ENCODE measurements at places on chromosomes 2 and 18.

GRCh38 chr18:64185987-64186386, 37.1 kb upstream of the LINC00305 start:
- DNase-seq = no peak

DNA sequence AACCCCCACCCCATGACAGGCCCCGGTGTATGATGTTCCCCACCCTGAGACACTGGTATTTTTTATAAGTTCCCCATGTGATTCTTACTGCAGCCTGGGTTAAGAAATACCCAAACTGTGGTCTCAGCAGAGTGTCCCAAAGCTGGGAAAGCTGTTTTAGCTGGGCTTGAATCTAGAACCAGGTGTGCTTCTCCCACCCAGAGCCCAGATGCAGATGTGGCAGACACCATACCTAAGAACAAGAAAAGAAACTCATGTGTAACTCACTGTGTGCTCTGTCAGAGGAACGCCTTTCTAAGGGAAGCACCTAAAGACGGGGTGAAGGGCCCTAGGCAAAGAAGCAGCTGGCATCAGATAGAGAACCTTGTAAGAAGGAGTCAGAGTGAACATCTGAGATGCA, 23.9 kb downstream of the DOK1 start:
- no peak for DNase-seq

DNA sequence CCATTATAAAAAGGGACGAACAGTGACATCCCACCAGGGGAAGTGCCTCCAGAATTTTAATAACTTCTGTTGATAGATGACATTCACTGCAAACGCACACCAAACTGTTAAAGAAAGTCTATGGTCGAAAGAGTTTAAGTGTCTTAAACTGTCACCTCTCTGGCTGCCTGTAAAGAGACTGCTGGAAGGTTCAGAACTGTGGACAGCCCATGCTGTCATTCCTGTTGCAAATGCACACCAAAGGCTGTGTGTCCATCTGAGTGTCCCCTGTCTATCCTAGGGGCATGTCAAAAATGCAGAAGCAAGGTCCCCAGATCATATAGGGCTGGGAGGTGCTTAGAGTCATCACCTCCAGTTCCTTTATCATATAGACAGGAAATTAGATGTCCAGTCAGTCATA, 171.8 kb downstream of the CYRIA start:
- DNase-seq = no peak

GRCh38 chr2:46779447-46779941, 136.1 kb downstream of the MCFD2 start:
- DNase-seq = no peak

DNA sequence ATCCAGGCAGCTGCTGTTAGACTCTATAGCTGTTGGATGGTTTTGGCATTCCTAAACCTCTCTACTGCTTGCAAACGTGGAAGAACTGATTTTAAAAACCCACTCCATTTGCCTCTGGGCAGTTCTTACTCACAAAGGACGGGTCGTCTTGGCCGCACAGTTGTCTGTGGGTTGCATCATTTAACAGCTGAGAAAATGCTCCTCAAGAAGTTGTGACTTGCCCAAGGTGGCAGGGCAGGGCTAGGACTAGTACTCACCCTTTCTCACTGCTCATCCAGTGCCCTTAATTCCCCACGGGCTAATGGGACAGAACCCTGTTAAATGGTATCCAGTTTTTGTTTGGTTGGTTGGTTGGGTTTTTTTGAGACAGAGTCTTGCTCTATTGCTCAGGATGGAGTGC, 997 bp upstream of the DRC1 start:
- DNase-seq = no peak

- DNase-seq = no peak
Observed at GRCh38 chr2:58448065-58448507, 207.0 kb upstream of the FANCL start.

GRCh38 chr2:124339709-124340108, 314.6 kb downstream of the CNTNAP5 start:
- DNase-seq = no peak

GRCh38 chr2:237429753-237430152, 15.8 kb upstream of the COL6A3 start:
- no peak for DNase-seq

DNA sequence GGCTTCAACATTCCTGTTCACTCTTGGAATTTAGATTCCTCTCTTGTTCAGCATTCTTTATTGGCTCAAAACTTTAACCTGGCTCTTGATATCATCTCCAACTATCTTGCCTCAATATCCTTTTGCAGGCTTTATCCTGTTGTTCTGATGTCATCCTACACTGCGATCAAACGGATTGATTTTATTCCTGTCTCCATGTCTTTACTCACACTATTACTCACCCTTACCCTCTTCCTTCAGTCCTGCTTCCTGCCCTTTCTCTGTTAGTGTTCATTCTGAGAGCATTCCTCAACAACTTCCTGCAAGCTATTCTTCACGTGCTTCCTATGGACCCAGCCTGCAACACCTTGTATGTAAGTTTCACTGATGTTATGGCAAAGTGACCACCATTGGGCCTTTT, 264.7 kb downstream of the RNF152 start:
- DNase-seq = no peak

- no peak for DNase-seq
Observed at GRCh38 chr18:21071071-21071470, 40.5 kb downstream of the ROCK1 start.

DNA sequence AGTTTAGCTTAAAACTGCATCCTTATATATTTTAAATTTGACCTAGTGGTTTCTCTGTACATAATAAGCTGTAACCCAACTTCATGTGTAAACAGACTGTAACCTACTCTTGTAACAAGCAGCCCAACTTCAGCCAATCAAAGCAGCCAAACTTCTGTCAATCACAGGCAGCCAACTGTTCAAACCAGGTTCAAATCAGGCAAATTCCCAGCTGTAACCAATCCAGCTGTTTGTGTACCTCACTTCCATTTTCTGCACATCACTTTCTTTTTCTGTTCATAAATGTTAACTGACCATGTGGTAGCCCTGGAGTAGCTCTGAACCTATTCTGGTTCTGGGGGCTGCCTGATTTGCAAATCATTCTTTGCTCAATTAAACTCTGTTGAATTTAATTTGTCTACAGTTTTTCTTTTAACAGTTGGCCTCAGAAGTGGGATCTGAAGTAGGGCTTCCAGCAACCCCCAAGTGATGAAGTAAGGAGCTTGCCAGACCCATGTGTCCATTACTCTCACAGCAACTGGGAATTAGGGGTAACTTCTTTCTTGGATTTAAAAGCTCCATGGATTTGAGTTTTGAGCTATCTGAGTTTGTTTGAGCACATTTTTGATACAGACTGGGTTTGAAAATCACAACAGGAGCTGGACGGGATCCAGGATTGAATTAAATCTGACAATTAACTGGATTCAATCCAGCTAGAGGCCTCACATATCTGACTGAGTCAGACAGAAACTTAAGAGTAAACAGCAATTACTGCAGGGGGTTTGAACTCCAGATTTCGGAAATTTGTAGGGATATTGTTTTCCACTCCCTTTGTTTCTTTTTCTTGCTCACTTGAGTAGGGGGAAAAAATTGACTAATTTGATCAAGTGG, 1569.7 kb upstream of the SLC39A10 start:
- no peak for DNase-seq

- no peak for DNase-seq
Observed at GRCh38 chr2:19035238-19035637, 323.2 kb downstream of the OSR1 start.

GRCh38 chr2:11703700-11704099, 33.7 kb upstream of the NTSR2 start:
- DNase-seq = no peak

GRCh38 chr2:3986530-3987258, 283.3 kb downstream of the DCDC2C start:
- no peak for DNase-seq

- DNase-seq = no peak
Observed at GRCh38 chr2:26628561-26629345, 12.4 kb downstream of the CIB4 start.

DNA sequence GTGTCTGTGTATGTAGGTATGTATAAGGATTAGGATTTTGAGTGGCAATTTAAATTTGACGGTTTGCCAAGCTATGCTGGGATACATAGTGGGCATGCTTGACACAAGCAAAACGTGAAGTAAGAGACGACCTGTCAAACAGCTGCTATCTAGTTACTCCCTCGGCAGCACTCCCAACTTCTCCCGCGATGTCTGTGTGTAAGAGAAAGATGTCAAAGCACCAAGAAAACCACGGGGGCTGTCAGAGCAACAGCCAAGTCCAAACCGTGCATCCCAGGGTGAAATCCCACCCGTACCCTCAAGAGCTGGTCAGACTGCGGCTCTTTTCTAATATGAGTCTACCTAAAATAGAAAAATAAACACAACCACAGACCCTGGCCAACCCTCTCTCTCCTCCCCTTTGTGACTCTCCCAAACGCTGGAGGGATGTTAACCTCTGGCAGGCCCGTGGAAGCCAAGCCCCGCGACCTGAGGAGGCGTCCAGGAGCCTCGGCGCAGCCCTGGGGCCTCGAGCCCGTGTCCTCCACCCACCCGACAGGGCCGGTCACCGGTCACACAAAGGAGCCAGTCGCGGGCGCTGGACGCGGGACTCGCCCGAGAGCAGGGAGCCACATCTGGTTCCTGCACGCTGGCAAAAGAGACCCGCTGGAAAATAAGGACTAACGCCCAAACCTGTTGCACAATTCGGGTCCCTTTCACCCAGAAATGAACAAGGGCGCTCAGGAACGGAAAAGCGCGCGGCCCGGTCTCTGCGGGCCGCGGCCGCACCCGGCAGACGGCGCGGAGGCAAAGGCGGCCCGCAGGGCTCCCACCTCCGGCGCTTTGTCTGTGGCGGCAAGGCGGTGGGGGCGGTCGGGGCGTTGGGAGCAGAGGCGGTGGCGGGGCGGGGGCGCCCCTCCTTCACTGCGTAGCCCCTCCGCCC, 925 bp downstream of the SESTD1 start:
- DNase-seq = no peak

DNA sequence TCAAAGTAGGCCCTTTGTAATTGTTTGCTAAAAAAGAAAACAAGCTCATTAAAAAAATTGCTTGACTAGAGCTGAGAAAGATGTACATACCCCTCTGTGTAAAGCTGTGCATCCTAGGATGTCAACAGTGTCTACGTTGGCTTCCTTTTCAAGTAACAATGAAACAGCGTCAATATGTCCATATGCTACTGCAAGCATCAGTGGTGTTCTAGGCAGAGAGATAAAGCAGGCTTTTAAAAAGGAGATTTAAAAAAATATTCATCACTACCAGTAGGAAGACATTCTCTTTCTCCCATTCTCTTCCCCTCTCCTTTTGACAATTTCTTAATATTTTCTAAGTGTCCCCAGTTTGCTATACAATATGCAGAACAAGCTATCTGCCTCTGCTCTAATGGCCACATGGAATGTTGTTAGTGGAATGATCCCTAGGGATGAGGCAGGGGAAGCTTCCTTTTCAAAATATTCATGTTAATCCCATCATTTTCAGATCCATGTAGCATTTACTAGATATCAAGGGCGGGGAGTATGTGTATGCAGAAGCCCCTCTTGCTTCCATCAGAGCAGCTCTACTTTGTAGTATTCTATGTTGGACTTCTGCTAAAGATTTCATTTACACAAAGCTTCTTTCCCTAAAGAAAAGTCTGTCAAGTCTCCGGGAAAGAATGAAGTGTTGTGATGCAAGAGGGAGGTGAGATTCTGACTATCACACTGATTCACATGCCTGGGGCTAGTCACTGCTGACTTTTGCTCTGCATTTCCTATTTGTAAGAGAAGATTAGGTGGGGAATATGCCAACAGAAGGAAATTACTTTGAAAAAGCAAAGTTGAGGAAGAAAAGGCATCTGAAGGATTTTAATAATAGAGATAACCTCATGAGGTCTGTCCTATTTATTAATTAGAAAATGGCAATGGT, 81.5 kb upstream of the PGAP1 start:
- no peak for DNase-seq

GRCh38 chr2:28048341-28048740, 157.8 kb downstream of the BABAM2 start:
- no peak for DNase-seq

- no peak for DNase-seq
Observed at GRCh38 chr2:239326831-239327535, 73.8 kb downstream of the HDAC4 start.

- DNase-seq = no peak
Observed at GRCh38 chr2:21452263-21452662, 328.5 kb downstream of the TDRD15 start.

DNA sequence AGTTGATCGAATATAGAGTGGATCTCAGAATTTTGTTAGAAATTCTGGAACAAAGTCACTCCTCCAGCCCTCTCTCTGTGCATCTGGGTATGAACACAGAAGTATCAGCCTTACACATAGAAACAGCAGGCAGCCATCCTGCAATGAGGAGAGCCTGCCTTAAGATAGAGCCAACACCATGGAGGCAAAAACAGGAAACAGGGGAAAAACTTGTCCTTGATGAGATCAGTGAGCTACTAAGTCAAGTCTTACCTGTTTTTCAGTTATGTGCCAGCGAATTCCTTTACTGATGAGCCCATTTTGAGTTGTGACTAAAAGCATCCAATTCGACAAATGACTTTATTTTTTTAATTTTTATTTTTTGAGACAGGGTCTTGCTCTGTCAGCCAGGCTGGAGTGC, 26.6 kb upstream of the MREG start:
- no peak for DNase-seq

DNA sequence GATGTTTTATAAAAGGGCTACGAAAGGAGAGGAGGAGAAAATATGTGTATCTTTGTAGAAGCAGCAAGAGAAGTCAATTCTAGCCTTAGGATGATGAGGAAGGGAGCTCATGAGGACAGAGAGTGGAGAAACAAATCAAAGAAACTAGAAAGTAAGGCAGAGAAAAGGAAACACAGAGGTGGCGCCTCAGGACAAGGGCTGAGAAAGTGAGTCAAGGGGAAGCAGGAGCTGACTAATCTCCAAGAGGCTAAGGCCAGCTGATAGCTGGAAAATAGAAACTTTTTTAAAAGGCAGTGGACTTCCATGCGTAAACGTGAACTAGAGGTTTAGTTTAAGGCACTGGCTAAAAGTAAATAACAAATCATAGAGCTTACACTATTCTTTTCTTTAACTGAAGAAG, 173.3 kb downstream of the ANKRD44 start:
- no peak for DNase-seq

GRCh38 chr2:212534336-212534735, 4.3 kb downstream of the ERBB4 start:
- no peak for DNase-seq
